Activated T-helper 1 cell treated with anti-CD3 and anti-CD28 coated beads, Interleukin-12 subunit alpha, Interleukin-12 subunit beta, Interleukin-2, Interleukin-4 antibody, amounts not matched to agents 30 ng/mL and 10 ng/mL and 1 ng/mL, durations not matched to agents 14 hours and 24 hours and 36 hours (primary cell): ENCODE measurements at places on chromosomes 7 and 10. TPM values are rescaled to one million over a fixed set of nuclear protein-coding genes. Genes with fewer than 3 reads are reported as not detected.

The ZPBP gene
- total RNA-seq, result not detected in 2 replicates

The ZNF365 gene
- total RNA-seq, result not detected in 2 replicates

The CHPF2 gene
- total RNA-seq, result 45.6 and 48.5 TPM in 2 replicates

The NPTX2 gene
- 0.08 and 0.10 TPM in 2 replicates for total RNA-seq

The SH2B2 gene
- 2.1 and 2.6 TPM in 2 replicates for total RNA-seq

DNA sequence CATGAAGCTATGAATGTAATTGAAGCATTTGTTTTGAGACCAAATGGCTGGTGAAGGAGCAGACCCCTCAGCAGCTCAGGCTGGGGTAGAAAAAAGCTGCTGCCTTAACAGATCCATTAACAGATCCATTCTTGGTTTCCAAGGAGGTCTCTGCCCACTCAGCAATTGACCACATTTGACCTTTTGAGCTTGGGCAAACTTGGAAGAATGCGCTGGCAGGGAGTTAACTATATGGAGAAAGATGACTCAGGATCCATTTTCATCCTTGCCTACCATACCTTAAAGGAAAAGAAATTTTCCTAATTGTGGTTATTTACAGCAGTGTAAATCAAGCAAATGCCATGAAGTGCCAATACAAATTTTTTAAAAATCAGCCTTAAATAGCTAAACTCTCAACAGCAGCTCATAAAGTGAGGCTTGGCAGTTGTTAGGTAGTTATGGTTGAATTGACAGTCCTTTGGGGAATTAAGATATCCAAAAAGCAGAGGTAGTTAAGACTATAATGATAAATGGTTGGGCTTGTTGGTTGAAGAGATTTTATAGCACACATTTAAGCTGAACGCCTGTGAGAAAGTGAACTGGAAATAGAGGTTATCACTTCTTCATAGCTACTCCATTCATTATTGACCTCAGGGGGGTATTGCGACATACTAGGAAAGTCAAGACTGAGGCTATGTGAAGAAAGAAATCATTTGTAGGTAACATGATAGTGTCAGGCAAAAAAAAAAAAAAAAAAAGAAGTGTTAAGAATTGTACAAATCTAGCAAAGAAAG, 83.9 kb downstream of the MKX start:
- no peak overlapping the region for H3K27ac ChIP-seq
- no peaks in the 10 kb centered on the region for H3K36me3 ChIP-seq
- peaks cover 26% of the 10 kb centered on the region for H3K27me3 ChIP-seq
- H3K4me3 ChIP-seq, result no peak overlapping the region
- no peaks in the 10 kb centered on the region for H3K4me1 ChIP-seq
- DNase-seq, result no peak

- peaks cover 47% of the 10 kb centered on the region for H3K27me3 ChIP-seq
- no peak overlapping the region for H3K4me3 ChIP-seq
- no peak overlapping the region for H3K27ac ChIP-seq
- no peak for DNase-seq
- H3K36me3 ChIP-seq, result no peaks in the 10 kb centered on the region
Observed at GRCh38 chr10:35638101-35638500, 4.0 kb downstream of the FZD8 start.

DNA sequence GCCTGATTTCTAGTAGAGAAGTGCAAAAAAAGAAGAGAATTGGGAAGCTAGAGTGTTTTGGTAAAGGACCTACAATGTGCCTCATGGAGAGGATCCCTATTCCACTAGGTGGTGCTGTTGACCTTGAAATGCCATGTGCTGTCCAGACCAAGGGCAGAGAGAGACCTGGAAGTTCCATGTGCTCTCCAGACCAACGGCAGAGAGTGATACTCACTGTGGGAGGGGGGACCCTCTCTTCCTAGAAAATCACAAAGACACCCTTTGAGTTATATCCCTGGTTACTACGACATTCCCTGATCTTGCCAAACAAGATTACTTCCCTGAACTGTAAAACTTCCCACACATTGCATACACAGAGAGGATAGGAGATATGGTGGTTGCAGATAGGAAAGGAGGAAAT, 212.7 kb upstream of the ZNF804B start:
- no peak overlapping the region for H3K27ac ChIP-seq
- no peaks in the 10 kb centered on the region for H3K36me3 ChIP-seq
- H3K4me1 ChIP-seq, result no peaks in the 10 kb centered on the region
- no peak overlapping the region for H3K4me3 ChIP-seq
- H3K27me3 ChIP-seq, result no peaks in the 10 kb centered on the region
- peak; percentile 3 for DNase-seq

DNA sequence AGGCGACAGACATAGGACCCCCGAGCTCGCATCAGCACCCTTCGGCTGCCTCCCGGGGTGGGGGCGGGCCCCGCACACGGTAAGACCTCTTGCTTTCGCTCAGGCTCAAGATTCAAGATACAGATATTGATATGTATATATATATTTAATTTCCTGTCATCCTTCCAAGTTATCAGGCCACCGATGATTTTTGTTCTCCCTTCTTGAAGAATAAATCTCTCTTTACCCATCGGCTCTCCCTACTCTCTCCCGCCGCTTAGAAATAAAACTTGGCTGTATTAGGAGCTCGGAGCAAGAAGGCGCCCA, 603 bp downstream of the ADRA2A start:
- H3K4me1 ChIP-seq, result no peaks in the 10 kb centered on the region
- DNase-seq, result no peak
- H3K27me3 ChIP-seq, result peaks cover 57% of the 10 kb centered on the region
- H3K36me3 ChIP-seq, result peaks cover 1% of the 10 kb centered on the region

DNA sequence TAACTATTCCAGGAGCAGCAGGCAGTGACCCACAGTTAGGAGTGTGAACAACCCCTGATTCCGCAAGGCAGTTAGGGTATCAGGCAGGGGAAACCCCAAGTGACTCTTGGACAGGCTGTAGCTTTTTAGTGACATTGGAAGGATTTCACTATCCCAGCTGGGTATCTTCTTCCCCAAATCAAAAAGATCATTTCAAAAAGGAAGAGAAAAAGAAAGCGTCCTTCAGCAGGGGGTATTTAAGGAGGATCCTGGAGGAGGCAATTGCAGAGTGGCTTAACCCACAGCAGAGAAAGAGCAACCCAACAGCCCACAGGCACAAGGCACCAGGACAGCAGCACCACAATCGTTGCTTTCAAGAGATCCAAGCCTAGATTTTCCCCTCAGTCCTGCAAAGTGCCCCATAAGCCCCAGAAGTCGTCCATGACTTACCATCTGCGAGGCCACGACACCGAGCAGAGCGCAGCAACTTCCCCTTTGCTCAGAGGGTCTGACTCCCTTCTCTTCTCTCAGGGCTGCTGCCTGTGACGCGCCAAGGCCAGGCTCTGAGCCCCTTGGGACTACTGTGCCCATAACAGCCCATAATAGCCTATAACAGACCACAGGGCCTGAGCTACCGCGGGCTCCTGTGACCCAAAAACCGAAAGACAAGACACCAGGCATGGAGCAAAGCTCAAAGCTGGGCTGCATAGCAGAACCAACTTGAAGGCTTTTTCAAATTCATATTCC, 19.8 kb downstream of the PIK3AP1 start:
- H3K27ac ChIP-seq, result no peak overlapping the region
- peaks cover 12% of the 10 kb centered on the region for H3K4me1 ChIP-seq
- no peaks in the 10 kb centered on the region for H3K36me3 ChIP-seq

DNA sequence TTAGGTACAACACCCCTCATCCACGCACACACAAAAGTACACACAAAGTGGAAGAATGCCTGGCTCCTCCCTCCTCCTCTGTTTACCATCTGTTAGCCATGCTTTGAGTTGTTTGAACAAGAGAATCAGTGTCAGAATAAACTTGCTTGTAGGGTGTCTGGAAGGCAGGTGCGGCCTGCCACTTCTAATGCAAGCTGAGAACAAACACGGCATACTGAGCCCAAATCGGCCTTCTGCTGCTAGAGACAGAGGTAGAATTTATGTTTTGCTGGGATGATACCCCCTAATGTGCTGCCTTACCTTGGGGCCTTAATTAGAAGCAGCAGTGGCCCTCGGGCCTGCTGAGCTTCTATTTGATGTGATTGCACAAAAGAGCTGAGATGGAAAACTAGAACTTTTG, 24.9 kb upstream of the FAM180A start:
- H3K27ac ChIP-seq, result no peak overlapping the region
- H3K27me3 ChIP-seq, result peaks cover 8% of the 10 kb centered on the region
- H3K4me3 ChIP-seq, result no peak overlapping the region
- no peaks in the 10 kb centered on the region for H3K36me3 ChIP-seq
- no peak for DNase-seq
- no peaks in the 10 kb centered on the region for H3K4me1 ChIP-seq

GRCh38 chr7:54543051-54543488, 895 bp downstream of the VSTM2A start:
- DNase-seq, result no peak
- peaks cover 36% of the 10 kb centered on the region for H3K27me3 ChIP-seq
- no peaks in the 10 kb centered on the region for H3K4me1 ChIP-seq
- no peak overlapping the region for H3K27ac ChIP-seq
- H3K36me3 ChIP-seq, result no peaks in the 10 kb centered on the region
- H3K4me3 ChIP-seq, result no peak overlapping the region

DNA sequence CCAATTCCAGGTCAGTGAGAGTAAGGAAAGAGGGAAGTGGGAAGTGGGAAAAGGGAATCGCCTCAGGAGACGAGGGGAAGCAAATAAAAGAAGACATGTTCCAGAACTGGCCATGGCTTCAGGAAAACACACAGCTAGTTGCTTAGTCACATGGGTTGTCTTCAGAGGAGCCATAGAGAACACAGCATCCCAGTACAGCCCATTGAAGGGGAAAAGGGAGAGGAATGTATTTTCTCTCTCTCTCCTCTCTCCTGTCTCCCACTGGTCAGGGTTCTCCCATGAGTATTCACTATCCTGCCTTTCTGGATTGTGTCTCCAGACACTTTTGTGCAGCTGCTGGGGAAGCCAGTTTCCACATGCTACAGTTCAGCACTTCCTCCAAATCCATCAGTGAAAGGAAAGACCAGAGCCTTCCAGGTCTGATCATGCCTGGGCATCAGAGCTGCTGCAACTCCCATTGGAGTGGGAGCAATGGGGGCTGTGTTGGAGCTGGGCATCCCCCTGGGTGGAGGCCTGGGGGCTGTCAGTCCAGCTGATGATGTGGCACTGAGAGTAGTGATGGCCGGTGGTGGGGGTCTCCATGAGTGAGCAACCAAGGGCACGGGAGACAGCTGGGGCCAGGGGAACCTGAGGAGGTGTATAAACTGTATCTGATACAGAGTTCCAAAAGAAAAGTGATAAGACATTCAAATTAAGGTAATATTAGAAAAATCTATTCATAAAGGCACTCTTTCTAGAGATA, 38.6 kb downstream of the MAP3K8 start:
- no peak for DNase-seq
- H3K36me3 ChIP-seq, result peaks cover 4% of the 10 kb centered on the region
- H3K27ac ChIP-seq, result no peak overlapping the region
- peaks cover 3% of the 10 kb centered on the region for H3K27me3 ChIP-seq
- peaks cover 23% of the 10 kb centered on the region for H3K4me1 ChIP-seq

DNA sequence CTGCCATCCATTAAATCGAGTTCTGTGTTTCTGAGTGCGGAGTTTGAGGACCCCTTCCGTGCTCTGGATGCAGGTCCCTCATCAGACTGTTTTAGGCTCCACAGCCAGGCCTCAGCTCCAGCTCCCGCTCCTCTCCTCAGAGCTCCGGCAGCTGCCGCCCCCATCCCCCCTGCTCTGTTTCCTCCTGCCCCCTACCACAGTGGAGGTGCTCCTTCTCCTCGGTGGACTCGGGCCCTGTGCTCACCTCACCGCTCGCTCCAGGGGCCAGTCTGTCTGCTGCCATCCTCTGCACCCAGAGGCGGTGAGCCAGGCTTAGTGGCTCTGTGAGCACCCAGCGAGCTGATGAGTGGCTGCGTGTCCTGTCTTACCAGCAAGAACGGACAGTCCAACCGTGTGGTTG, 21.4 kb upstream of the PRKAR1B start:
- no peak for DNase-seq
- H3K4me3 ChIP-seq, result no peak overlapping the region
- no peaks in the 10 kb centered on the region for H3K27me3 ChIP-seq
- H3K27ac ChIP-seq, result no peak overlapping the region

GRCh38 chr10:114550756-114551635, 107.1 kb downstream of the ABLIM1 start:
- H3K27me3 ChIP-seq, result no peaks in the 10 kb centered on the region
- H3K4me3 ChIP-seq, result no peak overlapping the region
- H3K4me1 ChIP-seq, result peaks cover 21% of the 10 kb centered on the region
- peaks cover 2% of the 10 kb centered on the region for H3K36me3 ChIP-seq

DNA sequence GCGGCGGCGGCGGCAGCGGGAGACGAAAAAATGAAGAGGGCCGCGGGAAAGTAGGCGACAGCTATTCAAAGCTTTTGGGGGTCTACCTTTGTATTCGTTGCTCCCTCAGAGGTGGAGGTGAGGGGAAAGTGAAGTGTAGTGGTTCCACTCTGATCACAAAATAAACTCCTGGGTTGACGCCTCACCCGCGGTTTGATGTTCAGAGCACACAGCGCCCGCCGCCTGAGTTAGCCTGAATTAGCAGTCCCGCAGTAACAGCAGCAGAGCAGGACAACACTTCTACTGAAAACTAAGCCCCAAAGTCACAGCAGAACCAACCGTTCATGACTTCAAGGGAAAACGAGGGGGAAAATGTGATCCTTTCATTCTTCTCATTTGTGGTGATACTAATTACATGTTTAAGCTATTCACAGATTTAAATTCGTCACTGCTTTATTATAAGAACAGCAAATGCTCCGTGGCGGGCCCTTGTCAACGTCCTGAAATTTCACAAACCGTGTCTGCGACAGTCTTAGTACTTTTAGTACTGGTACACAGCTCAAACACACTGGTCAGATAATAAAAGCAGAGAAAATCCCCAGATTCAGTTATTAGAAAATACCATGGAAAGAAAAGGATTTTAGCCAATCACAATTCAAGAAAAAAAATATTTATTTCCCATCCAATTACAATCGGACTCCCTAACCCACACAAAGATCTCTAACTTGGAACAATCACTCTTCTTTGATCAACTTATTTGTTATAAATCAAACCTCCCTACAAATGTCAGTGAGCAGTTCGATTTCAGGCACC, 563 bp upstream of the JMJD1C start:
- peak overlapping the region; percentile 68 for H3K27ac ChIP-seq
- peaks cover 26% of the 10 kb centered on the region for H3K27me3 ChIP-seq
- H3K36me3 ChIP-seq, result peaks cover 4% of the 10 kb centered on the region
- peak overlapping the region; percentile 90 for H3K4me3 ChIP-seq
- peaks cover 21% of the 10 kb centered on the region for H3K4me1 ChIP-seq
- no peak for DNase-seq

DNA sequence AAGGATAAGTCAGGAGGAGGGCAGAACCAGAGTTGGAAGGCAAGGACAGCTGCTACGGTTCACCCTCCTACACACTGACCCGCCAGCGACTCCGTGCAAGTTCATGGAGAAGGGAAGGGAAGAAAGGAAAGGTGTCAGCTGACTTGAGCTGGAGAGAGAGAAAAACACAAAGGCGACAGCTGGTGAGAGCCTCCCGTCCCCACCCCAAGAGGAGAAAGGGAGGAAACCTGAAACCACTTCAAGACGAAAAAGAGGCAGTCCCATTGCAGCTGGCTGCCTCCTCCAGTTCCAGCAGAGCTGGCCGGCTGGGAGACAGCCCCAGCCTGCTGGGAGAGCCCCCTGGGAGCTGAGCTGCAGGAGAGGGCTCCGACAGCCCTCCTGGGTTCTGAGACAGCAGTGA, 75.2 kb downstream of the PARD3 start:
- H3K27me3 ChIP-seq, result peaks cover 7% of the 10 kb centered on the region
- no peaks in the 10 kb centered on the region for H3K36me3 ChIP-seq
- no peak overlapping the region for H3K4me3 ChIP-seq
- no peak for DNase-seq
- no peak overlapping the region for H3K27ac ChIP-seq
